Aorta (tissue), 5 donors: ENCODE measurements at places on chromosomes 4 and X. TPM values are rescaled to one million over a fixed set of nuclear protein-coding genes. Genes with fewer than 3 reads are reported as not detected.

DNA sequence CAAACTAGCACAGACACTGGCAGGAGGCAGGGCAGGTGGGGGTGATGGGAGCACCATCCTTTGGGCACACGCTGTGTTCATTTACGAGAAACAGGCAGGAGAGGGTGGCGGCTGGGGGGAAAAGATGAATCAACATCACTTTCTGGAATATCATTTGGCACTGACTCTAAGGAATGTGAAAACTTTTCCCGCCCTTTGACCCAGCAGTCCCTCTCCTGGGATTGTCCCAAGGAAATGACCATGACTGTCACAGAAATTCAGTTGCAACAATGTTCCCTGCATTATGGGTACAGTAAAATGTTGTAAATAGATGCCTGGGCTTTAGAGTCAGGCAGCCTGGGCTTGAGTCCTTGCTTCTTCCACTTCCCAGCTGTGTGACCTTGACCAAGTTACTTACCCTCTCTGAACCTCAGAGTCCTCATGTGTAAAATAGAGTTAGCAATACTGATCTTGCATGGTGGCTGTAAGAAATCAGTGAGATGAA is 58.6 kb downstream of the ABLIM2 start:
- DNase-seq, result no peak
- H3K4me1 ChIP-seq, result no peaks in the 10 kb centered on the region
- H3K27ac ChIP-seq, result no peak overlapping the region
- no peaks in the 10 kb centered on the region for H3K36me3 ChIP-seq

- no peak overlapping the region for H3K4me3 ChIP-seq
- DNase-seq, result no peak
- H3K27ac ChIP-seq, result no peak overlapping the region
- H3K27me3 ChIP-seq, result no peaks in the 10 kb centered on the region
These were observed 21.0 kb downstream of the S100G start for GRCh38 chrX:16671005-16671404.

CYBB gene
- total RNA-seq, result 60.4 TPM

GRCh38 chr4:91128519-91128918 is 1001.3 kb downstream of the CCSER1 start:
- H3K4me3 ChIP-seq, result no peak overlapping the region
- H3K27me3 ChIP-seq, result no peaks in the 10 kb centered on the region
- H3K27ac ChIP-seq, result no peak overlapping the region
- no peaks in the 10 kb centered on the region for H3K36me3 ChIP-seq

DNA sequence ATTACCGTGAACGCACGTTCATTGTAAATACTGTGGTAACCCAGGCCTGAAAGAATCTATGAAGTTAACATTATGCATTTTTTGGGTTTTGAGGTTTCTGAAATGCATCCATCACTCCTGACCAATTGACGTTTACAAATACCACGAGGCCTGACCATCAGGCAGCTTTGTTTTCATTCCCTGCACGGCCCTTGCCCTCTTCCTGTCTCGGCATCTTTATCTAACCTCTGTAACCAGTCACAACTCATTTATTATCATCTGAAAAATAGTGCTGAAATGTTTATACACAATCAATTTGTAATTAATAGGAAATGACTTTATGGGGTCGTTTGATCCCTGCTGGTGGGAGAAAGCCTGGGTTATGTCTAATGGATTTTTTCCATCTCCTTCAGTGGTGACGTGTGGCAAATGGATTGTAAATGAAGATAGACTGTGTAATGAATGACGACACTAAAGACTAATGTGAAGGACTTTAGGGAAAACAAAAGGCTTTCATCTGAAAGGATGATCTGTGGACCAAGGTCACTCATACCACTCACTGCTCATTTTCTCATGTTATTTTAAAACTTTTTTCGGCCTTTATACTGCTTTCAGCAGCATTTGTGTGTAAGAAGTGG is 102.7 kb upstream of the SORBS2 start:
- DNase-seq, result no peak
- H3K27ac ChIP-seq, result no peak overlapping the region
- H3K36me3 ChIP-seq, result no peaks in the 10 kb centered on the region
- H3K27me3 ChIP-seq, result no peaks in the 10 kb centered on the region
- H3K4me3 ChIP-seq, result no peak overlapping the region
- H3K4me1 ChIP-seq, result no peaks in the 10 kb centered on the region

NSUN7 gene
- total RNA-seq, result 16.3 TPM
